Airway epithelial cell (primary cell): ENCODE measurements at places on chromosomes 4 and X. TPM values are rescaled to one million over a fixed set of nuclear protein-coding genes. Genes with fewer than 3 reads are reported as not detected.

Gene HOPX
- total RNA-seq, result 78.5 and 115 TPM in 2 replicates

Gene PITX2
- total RNA-seq, result not detected in 2 replicates

Gene FAM184B
- not detected in 2 replicates for total RNA-seq

Gene XG
- 5.1 and 6.6 TPM in 2 replicates for total RNA-seq

Gene PTPN13
- 46.8 and 50.6 TPM in 2 replicates for total RNA-seq

Gene ELF4
- total RNA-seq, result 14.2 and 19.6 TPM in 2 replicates
